ENCODE measurements at places on chromosomes 2 and 18. TPM values are rescaled to one million over a fixed set of nuclear protein-coding genes. Genes with fewer than 3 reads are reported as not detected.

DNA sequence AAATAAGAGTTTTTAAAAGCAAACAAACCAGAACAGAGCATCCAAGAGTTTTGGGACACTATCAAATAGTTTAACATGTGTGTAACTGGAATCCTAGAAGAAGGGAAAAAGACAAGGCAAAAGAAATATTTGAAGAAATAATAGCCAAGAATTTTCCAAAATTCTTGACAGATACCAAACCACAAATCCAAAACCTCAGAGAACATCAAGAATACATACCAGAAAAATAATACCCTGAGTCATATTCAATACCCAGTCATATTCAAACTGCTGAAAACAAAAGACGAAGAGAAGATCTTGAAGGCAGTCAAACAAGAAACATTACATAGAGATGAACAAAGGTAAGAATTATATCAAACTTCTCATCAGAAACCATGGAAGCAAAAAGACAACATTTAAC lies 22.9 kb downstream of the INO80C start:
- no peak overlapping the region for H3K27ac ChIP-seq
- DNase-seq: no peak
- H3K27me3 ChIP-seq: no peaks in the 10 kb centered on the region
- no peak overlapping the region for H3K4me3 ChIP-seq
- no peaks in the 10 kb centered on the region for H3K36me3 ChIP-seq

- no peak for DNase-seq
- peak overlapping the region; percentile 13 for H3K27ac ChIP-seq
- no peaks in the 10 kb centered on the region for H3K36me3 ChIP-seq
- no peaks in the 10 kb centered on the region for H3K27me3 ChIP-seq
- H3K4me3 ChIP-seq: no peak overlapping the region
These were observed 45.3 kb upstream of the SPAG16 start for GRCh38 chr2:213238753-213239495.

DNA sequence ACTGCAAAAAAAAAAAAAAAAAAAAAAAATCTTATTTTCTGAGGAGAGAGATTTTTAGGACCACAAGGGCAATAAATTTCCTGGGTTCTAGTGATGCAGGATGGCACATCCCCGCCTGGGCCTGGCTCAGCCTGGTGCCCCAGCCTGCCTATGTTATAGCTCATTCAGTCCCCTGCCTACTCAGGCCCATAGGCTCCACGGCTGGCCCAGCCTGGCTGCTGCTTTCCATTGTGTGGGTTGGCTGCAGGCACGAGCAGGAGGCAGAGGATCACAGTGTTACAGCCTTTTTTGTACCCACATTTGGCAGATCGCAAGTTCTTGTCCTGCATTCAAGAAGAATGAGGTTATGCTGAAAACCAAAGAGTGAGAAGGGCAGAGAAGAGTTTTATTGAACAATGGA lies 2.8 kb upstream of the SULT6B1 start:
- H3K4me1 ChIP-seq: no peaks in the 10 kb centered on the region
- DNase-seq: no peak
- H3K36me3 ChIP-seq: no peaks in the 10 kb centered on the region
- no peak overlapping the region for H3K27ac ChIP-seq
- no peaks in the 10 kb centered on the region for H3K27me3 ChIP-seq
- no peak overlapping the region for H3K4me3 ChIP-seq

DNA sequence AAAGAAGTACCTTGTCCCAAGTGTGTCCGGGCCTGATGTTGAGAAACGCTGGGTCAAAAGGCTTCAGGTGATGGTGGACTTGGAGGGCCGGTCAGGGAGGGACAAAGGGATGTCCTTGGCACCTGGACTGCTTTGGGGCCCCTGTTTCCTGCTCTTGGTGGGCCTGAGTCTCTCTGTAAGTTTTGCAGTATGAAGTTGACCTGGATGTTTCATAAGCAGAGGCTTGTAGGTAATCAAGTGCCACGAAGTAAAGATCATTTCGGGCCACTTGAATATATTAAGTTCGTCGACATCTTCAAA lies 29.4 kb downstream of the ASAP2 start:
- peaks cover 87% of the 10 kb centered on the region for H3K4me1 ChIP-seq
- DNase-seq: no peak
- peak overlapping the region; percentile 62 for H3K27ac ChIP-seq
- H3K36me3 ChIP-seq: no peaks in the 10 kb centered on the region
- no peak overlapping the region for H3K4me3 ChIP-seq

DNA sequence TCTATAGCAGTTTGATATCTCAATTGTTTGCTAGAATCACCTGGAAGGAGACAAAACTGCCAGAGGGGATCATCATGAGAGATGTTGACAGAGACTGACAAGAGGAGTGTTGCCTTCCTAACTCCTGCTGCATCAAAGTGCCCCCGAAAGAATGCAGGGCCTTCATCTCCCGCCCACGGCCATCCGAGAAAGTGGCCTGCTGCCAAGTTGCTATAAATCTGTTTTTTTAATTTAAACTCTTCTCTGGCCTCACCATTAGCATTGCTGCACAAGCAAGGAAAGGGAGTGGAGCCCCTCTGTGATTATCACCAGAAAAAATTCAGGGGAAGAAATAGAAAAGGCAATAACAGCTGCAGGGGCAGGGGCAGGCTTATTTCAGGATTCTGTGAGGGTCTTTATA lies 238.1 kb upstream of the EPHA4 start:
- no peak overlapping the region for H3K4me3 ChIP-seq
- H3K27ac ChIP-seq: no peak overlapping the region
- H3K4me1 ChIP-seq: no peaks in the 10 kb centered on the region
- no peaks in the 10 kb centered on the region for H3K36me3 ChIP-seq
- no peaks in the 10 kb centered on the region for H3K27me3 ChIP-seq

DNA sequence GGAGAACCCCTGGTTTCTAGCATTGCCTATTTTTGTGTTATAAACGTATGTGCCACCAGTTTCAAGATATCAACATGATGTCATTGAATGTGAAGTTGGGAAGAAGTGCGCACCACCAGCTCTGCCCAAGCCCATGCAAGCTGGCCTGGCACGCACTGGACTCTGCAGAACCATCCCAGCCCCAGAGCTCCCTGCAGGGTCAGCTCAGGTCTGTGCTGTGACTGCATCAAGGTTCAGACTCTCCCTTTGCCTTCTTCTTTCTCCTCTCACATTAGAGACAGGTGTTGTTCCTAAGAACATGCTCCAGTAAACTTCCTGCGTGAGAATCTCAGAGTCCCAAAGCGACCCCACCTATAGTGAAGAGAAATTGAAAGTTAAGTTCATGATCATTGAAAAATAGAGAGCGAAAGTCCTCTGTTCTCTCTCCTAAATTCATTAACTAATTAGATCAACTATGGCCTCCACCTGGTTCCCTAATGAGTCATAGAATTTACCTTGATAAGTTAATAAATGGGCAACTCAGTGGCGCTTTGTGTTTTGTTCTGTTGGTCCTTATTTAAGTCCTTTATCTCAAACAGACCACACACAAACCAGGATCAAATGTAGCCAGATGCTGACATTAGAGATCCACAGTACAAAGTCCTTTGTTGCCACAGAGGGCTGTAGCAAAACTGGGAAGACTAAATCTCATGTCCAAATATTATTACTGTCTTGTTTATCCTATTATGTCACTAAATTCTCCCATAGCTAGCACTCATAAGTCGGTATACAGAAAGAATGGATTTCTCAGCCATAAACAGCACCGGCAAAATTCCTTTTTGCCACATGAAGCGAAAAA lies 432.3 kb downstream of the STK39 start:
- H3K27ac ChIP-seq: no peak overlapping the region
- DNase-seq: no peak

DNA sequence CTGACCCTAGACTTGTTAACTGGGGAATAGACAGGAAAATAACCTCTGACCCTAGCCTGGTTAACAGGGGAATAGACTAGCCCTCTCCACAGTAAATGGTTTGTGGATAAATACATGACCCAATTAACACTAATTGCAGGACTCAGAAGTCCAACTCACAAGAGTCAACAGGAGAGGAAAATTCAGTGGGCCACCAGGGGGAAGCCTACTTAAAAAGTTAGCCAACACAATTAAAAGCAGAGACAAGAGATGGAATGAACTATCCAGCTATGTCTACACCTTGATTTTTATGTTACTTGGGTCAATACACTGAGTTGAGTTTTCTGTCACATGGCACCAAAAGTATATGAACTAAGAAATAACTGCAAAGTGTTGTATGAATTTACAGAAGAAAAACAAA lies 158.8 kb upstream of the SLC39A10 start:
- H3K27me3 ChIP-seq: no peaks in the 10 kb centered on the region
- H3K4me3 ChIP-seq: no peak overlapping the region
- DNase-seq: no peak
- H3K36me3 ChIP-seq: no peaks in the 10 kb centered on the region

DNA sequence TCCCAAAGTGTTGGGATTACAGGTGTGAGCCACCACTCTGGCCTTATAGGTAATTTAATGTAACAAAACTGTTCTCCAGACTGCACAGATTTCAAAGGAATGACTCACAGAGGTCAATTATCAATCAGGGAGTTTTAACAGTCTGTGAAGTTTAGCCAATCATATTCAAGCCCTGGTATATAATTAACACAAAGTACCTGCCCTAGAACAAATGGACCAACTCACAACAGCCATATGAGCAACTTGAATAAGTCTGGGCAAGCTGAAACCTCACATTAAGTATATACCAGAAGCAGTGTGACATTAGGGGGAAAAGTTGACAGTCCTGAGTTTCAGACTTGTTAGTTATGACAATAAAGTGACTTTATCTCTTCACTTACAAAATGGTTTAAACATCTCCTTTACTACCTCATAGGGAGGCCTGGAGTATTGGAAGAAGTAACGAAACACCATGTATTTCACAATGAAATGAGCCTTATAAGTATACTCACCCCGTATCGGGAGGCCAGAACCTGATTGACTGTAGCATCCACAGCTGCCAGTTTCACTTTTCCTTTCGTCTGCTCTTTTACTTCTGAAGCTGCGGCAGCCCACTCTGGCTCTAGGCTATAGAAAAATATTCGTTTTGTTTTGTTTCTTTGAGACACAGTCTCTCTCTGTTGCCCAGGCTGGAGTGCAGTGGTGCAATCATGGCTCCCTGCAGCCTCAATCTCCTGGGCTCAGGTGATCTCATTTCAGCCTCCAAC lies 22.2 kb downstream of the PDIA6 start:
- DNase-seq: no peak
- H3K36me3 ChIP-seq: peaks cover 98% of the 10 kb centered on the region
- no peaks in the 10 kb centered on the region for H3K4me1 ChIP-seq
- no peak overlapping the region for H3K4me3 ChIP-seq
- H3K27ac ChIP-seq: no peak overlapping the region

DNA sequence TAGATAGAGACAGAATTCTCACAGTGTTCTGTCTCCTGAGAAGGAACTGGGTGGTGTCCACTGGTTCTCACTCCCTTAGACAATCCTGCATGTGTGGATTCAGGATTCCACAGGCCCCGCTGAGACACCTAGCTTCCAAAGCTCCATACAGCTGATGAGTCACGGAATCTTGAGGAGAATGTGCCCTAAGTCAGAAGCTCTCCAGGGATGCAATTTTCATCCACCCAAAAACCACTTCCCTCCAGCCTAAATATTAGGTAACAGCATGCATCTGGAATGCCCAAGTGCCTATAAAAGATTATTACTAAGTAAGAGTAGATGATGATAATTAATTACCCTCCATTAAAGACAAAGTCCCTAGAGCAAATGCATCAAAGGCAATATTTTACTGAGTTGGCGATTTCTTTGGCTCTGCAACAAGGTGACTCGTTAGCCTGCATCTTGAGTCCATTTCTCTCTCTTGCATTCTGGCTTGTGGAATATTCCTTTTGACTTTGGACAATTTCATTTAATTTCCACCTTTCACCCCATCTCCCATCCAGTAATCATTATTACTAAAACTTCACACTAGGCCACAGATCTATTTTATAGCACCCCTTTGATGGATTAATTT lies 475.1 kb downstream of the TNS1 start:
- no peak overlapping the region for H3K27ac ChIP-seq
- no peak overlapping the region for H3K4me3 ChIP-seq
- H3K4me1 ChIP-seq: no peaks in the 10 kb centered on the region

EN1 gene
- not detected for total RNA-seq

NYAP2 gene
- total RNA-seq: not detected
